ENCODE measurements at places on chromosomes 3 and 15. TPM values are rescaled to one million over a fixed set of nuclear protein-coding genes. Genes with fewer than 3 reads are reported as not detected.

DNA sequence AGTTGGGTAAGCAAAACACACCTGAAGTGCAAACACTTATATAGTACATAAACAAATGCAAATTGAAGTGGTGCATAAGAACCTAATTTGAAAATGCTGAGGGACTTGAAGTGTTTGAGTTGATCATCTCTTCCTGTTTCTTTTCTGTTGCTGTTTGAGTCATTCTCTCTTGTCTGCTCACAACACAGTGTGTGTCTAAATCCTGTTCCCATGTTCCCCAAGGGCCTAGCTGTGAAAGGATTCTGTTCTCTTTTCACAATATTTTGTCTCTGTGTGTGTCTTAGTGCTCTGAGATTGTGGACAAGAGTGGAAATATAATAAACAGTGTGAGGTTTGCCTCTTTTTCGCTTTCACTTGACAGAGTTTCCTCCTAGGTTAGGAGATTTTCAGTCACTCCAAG lies 6.1 kb downstream of the CD96 start:
- no peak for DNase-seq

The SLC12A8 gene
- 0.20 TPM for total RNA-seq

DNA sequence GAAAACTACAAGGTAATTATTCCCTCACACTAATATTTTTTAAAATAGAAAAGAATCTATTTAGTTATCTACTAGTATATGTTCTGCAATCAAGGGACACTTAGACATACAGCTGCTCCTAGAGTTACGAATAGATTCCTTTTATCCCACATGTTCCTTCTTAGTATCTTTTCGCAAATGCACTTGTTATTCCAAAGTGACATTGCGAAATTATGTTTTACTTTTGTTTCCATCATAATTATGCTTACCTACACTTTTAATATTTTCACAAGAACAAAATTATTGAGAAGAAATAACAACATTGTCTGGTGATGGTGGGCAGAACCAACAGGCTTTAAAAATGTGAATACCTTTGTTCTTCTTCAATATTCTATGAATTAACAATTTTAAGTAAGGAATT lies 107.1 kb upstream of the MELTF start:
- DNase-seq: no peak

GRCh38 chr15:88621789-88622604 lies 857 bp downstream of the AEN start:
- no peak for DNase-seq

The LTK gene
- total RNA-seq: 0.18 TPM

DNA sequence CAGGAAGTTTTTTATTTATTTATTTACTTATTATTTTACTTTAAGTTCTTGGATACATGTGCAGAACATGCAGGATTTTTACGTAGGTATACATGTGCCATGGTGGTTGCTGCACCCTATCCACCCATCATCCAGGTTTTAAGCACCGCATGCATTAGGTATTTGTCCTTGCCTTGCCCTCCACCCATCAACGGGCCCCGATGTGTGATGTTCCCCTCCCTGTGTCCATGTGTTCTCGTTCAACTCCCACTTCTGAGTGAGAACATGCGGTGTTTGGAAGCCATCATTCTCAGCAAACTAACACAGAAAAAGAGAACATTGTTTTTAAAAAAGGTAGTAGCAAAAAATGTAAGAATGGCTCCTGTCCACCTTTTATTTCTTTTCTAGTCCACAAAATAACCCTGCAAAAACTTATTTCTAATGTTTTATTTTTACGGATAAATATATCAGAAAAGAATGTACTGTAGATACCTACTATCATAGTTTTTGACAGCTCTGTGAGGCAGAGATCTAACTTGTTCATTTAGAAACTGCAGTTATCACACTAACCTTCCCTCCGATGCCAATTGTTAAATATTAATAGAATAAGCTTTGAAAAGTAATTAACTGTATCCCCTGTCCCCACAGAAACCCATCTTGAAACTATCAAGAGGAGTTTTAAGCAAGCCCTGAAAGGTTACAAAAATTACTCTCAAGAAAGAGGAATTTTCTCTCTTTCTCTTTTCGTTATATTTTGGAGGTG lies 189.2 kb downstream of the LPP start:
- no peak for DNase-seq

The CAMKV gene
- total RNA-seq: under 0.01 TPM

GRCh38 chr3:40071683-40072238 lies 237.7 kb upstream of the EIF1B start:
- DNase-seq: no peak

GRCh38 chr15:99446565-99447496 lies 119.0 kb upstream of the MEF2A start:
- DNase-seq: no peak

Data from pulmonary artery endothelial cell (primary cell).